Activated CD8-positive, alpha-beta T cell treated with anti-CD3 and anti-CD28 coated beads, Interleukin-2, amount 10 ng/mL, durations not matched to agents 7 days and 5 days (primary cell): ENCODE measurements at places on chromosomes 7 and 10.
A peak's percentile ranks its signal among the peaks of the same experiment; 100 is the strongest.

DNA sequence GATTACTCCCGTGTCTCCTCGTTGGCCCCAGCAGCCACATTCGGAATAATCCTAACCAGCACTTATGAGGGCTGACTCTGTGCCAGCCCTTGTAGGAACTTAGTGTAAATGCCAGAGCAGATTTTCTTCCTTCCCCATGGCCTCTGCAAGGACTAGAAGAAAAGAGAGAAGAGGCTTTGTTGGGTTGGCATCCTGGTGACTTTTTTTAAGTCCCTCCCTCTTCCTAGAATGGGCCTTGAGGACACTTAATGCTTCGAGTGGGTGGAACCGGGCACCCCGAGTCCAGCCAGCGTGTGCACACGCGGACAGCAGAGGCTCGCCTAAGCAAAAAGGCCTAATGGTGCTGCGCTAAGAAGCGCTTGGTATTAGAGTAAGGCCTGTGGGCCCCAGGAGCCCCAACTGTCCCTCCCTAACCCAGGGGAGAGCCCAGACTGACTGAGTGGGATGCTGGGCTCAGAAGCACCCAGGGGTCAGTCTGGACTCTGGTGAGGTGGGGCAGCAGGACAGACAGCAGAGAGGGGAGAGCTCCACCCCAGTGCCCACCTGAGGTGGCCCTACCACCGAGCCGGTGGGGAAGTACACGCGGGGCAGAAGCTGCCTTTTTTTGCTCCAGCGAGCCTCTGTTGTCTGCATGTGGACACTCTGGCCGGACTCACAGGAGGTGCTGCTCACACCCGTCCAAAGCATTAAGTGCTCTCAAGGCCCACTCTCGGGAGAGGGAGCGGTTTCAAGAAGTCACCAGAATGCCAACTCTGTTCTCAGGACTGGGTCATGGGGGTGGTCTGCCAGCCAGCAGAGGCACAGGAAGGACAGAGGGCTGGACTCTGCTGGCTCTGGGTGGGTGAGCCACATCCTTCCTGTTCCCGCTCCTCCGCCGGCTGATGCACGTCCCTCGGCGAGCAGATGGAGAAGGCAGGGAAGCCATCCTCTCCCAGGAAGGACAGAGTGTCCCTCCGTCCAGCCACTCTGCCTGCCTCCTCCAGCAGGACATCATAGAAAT, 12.5 kb downstream of the ITPRIP start:
- H3K27me3 ChIP-seq = no peaks in the 10 kb centered on the region
- H3K36me3 ChIP-seq = peaks cover 43% of the 10 kb centered on the region
- peak overlapping the region; percentile 91 for H3K27ac ChIP-seq

- no peak overlapping the region for H3K4me3 ChIP-seq
- H3K36me3 ChIP-seq = no peaks in the 10 kb centered on the region
- no peak for DNase-seq
Measured at GRCh38 chr7:44161371-44161770, 20.2 kb upstream of the MYL7 start.

DNA sequence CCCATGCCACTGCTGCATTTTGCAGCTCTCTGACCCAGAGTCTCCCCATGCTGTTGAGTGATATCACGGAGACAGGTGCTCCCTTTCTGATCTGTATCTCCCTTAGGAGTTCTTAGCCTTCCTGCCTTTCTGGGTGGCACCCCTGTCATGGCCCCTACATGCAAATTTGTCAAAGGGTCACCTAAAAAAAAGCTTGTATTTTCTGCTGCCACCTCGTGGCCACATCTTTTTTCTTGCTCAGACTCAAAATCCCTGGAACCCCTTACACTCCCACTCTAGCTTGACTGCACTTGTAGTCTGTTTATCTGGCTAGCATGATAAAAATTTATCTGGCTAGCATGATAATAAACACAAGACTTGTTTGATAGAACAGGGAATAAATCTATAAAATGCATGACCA, 809.1 kb downstream of the SORCS1 start:
- no peak overlapping the region for H3K4me3 ChIP-seq
- no peak for DNase-seq
- H3K27me3 ChIP-seq = no peaks in the 10 kb centered on the region

DNA sequence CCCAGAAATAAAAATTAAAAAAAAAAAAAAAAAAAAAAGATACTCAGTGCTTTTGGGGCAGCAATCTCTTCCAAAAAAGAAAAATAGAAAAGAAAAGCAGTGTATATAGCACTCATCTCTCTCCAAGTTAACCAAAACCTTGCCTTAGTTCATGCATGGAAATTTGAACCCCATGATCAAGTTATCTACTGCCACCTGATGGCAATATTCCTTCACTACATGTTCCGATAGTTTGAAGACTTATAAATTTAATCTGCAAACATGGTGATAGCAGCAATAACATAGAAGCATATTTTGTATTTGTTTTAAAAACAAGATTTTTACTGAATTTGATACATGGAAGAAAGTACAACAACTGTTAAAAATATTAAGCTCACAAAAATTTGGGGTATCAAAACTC, 48.6 kb upstream of the SLIT1 start:
- no peak for DNase-seq
- H3K4me1 ChIP-seq = peaks cover 3% of the 10 kb centered on the region
- H3K27ac ChIP-seq = no peak overlapping the region
- H3K36me3 ChIP-seq = peaks cover 38% of the 10 kb centered on the region
- no peak overlapping the region for H3K4me3 ChIP-seq

DNA sequence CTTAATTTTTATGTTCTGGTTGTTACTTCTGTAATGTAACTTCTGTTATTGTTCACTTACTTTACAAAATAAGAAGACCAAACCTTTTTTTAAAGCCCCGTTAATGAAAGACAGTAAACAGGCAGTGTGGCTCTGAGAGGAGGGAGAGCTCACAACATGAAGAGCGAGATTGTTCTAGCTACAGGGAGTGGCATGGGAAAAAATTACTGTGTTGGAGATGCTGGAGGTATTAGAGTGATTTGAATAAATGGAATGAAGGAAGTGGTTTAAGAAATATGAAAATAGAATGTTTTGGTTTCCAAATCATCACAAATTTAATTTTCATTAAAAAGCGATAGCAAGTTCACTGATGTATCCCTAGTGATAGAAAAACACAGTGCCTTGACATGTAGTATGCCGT, 31.8 kb downstream of the REEP3 start:
- peaks cover 28% of the 10 kb centered on the region for H3K4me1 ChIP-seq
- H3K27me3 ChIP-seq = no peaks in the 10 kb centered on the region
- H3K4me3 ChIP-seq = no peak overlapping the region
- peaks cover 10% of the 10 kb centered on the region for H3K36me3 ChIP-seq
- H3K27ac ChIP-seq = no peak overlapping the region

GRCh38 chr7:158818325-158819213, 10.7 kb downstream of the ESYT2 start:
- H3K27ac ChIP-seq = peak overlapping the region; percentile 95
- peak overlapping the region; percentile 81 for H3K4me3 ChIP-seq
- DNase-seq = peak; percentile 87
- no peaks in the 10 kb centered on the region for H3K27me3 ChIP-seq
- H3K36me3 ChIP-seq = peaks cover 44% of the 10 kb centered on the region

DNA sequence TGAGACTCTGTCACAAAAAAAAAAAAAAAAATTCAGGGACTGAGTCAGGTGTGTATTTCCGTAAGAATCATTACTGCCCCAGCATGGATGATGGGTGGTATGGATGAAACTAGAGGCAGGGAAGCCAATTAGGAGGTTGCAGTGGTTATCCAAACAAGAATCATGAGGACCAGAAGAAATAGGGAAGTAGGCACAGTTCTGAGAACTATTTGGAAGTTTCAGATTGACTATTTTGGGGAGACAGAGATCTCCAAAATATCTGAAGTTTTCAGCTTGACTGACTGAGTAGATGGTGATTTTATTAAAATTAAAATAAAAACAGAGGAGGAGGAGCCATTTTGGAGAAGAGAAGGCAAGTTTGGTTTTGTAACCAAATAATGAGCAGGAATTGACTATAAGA, 119.4 kb upstream of the NRBF2 start:
- H3K4me3 ChIP-seq = no peak overlapping the region
- H3K27me3 ChIP-seq = peaks cover 7% of the 10 kb centered on the region
- no peak for DNase-seq
- H3K4me1 ChIP-seq = no peaks in the 10 kb centered on the region

DNA sequence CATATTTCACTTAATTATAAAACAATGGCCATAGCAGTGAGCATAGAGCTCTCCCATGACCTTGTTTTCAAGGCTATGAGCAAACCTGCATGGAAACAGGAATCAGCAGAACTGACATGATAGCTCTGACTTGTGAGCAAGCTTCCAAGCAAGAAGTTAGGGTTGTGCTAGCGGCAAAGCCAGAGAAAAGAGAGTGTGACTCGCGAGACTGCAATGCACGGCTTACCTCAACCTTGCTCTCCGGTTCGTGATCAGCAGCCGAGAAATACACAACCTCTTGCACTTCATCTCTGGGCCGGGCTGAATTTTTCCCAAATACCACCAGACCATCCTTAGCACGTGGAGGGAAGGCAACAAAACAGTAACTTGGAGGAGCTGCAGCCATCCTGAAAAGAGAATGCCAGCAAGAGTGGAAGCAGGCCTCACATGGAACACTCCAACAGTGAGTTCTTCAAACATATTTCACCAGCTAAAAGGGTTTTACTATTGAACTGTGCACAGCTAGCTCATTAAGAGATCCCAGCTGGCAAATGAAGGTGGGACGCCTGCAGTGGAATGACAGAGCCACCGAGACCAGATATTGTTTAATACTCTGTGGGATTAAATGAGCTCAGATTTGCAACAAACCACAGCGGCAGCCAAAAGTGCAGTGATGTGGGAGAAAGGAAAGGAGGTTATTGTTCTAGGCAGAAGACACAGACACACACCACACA, 20.8 kb downstream of the SCRN1 start:
- no peak overlapping the region for H3K4me3 ChIP-seq
- H3K27ac ChIP-seq = no peak overlapping the region
- peaks cover 2% of the 10 kb centered on the region for H3K27me3 ChIP-seq
- H3K4me1 ChIP-seq = peaks cover 18% of the 10 kb centered on the region
- peaks cover 2% of the 10 kb centered on the region for H3K36me3 ChIP-seq

- no peak overlapping the region for H3K27ac ChIP-seq
- DNase-seq = no peak
- no peak overlapping the region for H3K4me3 ChIP-seq
Measured at GRCh38 chr10:12466704-12467305, 117.5 kb downstream of the CAMK1D start.

- H3K27ac ChIP-seq = no peak overlapping the region
- no peak for DNase-seq
- H3K27me3 ChIP-seq = peaks cover 2% of the 10 kb centered on the region
- no peaks in the 10 kb centered on the region for H3K4me1 ChIP-seq
Measured at GRCh38 chr7:112060625-112061024, 145.6 kb downstream of the DOCK4 start.

DNA sequence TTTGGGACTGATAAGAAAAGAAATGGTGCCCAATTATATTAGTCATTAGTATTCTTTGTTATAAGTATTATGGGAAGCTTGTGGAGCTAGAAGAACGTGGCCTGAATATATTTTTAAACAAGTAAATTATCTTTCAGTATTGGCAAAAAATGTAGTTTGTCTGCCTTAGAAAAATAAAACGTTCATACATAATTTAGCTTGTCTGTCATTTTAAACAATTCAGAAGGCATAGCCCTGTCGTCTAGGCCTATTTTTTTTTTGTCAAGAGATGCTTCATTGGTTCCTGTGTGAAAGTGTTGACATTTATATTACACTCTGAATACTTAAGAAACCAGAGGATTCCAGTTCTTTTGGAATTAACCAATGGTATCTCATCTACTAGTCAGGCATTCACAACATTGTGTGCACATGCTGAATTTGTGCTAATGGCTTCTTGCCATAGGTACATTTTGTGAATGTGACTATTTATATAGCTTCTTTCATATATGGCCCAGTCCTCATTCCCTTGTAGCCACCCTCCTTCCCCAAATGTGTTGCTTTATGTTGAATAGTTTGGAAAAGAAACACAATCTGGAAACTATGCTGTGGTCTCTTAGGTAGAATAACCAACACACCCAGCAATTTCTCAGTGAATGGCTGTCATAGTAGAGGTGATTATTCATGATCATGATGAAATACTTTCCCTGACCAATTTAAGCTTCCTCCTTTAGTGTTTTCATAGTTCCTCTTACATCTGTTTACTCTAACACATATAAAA, 435.8 kb downstream of the EXOC4 start:
- H3K4me1 ChIP-seq = no peaks in the 10 kb centered on the region
- no peak overlapping the region for H3K4me3 ChIP-seq
- no peaks in the 10 kb centered on the region for H3K27me3 ChIP-seq
- no peaks in the 10 kb centered on the region for H3K36me3 ChIP-seq
- no peak for DNase-seq

DNA sequence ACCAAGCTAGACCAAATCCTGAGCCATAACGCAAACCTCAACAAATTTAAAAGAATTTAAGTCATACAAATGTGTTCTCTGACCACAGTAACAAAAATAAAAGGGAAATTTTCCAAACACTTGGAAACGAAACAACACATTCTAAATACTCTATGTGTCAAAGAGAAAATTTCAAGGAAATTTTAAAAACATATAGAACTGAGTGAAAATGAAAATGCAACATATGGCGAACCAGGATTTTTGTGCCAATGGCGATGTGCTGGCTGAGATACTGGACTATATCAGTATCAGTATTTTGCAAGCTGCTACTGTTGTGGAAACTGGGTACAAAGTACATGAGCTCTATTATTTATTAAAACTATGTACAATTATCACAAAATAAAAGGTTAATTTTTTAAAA, 34.1 kb downstream of the KNDC1 start:
- DNase-seq = no peak
- no peak overlapping the region for H3K27ac ChIP-seq
- H3K27me3 ChIP-seq = peaks cover 9% of the 10 kb centered on the region

- H3K27ac ChIP-seq = no peak overlapping the region
- H3K4me3 ChIP-seq = no peak overlapping the region
- H3K36me3 ChIP-seq = no peaks in the 10 kb centered on the region
- H3K27me3 ChIP-seq = peaks cover 4% of the 10 kb centered on the region
Measured at GRCh38 chr10:119025776-119026175, 3.7 kb upstream of the NANOS1 start.

- no peaks in the 10 kb centered on the region for H3K4me1 ChIP-seq
- no peaks in the 10 kb centered on the region for H3K36me3 ChIP-seq
- no peak overlapping the region for H3K4me3 ChIP-seq
- no peak overlapping the region for H3K27ac ChIP-seq
- no peak for DNase-seq
Measured at GRCh38 chr7:54946764-54947163, 72.1 kb upstream of the EGFR start.

DNA sequence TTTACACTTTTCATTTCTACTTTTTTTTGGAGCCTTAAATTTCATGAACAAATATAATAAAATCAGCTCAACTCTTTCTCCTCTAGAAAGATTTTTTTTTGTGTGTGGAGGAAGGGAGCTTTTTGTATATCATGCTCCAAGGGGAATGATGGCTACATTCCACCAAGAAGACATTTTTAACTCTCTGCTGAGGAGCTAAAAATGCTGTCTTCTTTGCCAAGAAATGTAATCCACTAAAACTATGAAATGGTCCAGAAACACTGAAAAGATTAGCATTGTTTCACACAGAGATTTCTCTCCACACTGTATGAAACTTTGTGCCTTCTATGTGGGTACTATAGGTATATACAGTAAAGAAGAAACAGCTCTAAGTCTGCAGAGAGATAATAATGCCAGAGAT, 74.1 kb upstream of the ANK3 start:
- no peaks in the 10 kb centered on the region for H3K27me3 ChIP-seq
- H3K36me3 ChIP-seq = no peaks in the 10 kb centered on the region
- no peak for DNase-seq
- H3K4me3 ChIP-seq = no peak overlapping the region
- no peaks in the 10 kb centered on the region for H3K4me1 ChIP-seq
